ENCODE measurements at places on chromosomes 2 and 18.

DNA sequence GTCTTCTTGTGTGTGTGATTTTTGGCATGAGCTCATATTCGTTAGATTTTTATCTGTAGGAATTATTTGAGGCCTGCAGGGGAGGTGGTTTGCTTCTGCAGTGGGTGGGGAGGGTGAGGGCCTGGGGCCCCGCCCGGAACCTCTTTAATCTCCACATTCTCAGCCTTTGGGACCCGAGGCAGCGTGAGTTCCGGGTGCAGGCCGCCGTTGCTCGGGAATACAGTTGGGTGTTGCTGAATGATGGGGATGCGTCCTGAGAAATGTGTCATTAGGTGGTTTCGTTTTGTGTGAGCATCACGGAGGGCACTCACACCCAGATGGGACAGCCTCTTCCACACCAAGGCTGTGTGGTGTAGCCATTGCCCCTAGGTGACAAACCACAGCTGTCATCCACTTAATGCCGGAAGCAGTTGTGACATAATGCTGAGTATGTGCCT lies 13.7 kb upstream of the GAL3ST2 start:
- no peak for DNase-seq

DNA sequence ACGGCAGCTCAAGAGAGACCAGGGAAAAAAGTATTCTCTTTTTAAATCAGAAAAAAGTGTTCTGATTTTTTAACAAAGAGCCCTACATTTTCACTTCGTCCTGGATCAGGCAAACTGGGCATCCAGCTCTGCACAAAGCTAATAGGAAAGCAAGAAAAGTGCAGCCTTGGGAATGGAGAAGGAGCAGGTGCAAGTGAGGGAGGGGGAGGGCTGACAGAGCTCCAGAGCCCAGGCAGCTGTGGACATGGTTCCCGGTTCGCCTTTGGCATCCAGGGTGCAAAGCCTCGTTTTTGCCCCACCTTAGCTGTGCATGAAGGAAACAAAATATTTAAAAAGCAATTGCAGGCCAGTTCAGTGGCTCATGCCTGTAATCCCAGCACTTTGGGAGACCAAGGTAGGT lies 82.2 kb downstream of the FAM124B start:
- no peak for DNase-seq

DNA sequence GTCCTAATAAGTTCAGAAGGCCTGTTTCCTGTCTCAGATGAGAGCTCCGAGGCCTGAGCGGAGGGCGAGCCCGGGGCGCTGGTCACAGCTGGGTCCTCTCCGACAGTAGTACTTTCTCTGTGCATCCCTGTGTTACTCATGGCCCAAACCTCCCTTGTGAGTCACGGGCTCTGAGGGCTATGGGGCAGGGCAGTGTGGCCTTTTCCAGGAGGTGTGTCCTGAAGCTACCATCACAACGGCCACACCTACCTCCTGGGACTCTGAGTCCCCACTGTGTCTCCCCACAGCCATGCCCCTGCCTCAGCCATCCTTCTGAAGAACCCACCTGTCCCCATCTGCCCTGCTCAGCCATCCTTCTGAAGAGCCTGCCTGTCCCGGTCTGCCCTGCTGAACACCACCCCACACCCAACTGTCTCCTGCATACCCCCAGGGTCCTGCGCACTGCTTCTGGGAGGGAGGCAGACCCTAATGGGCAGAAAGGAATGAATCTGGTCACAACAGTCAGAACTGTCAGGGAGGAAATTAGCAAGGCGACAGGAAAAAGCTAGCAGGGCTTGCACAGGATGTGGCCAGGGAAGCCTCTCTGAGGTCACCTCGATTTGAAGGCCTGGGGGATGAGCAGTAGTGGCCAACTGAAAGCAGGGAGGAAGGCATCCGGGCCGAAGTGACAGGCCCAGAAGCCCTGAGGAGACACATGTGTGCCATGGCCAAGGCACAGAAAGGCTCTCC lies 145.4 kb upstream of the RIOK3 start:
- DNase-seq: no peak

DNA sequence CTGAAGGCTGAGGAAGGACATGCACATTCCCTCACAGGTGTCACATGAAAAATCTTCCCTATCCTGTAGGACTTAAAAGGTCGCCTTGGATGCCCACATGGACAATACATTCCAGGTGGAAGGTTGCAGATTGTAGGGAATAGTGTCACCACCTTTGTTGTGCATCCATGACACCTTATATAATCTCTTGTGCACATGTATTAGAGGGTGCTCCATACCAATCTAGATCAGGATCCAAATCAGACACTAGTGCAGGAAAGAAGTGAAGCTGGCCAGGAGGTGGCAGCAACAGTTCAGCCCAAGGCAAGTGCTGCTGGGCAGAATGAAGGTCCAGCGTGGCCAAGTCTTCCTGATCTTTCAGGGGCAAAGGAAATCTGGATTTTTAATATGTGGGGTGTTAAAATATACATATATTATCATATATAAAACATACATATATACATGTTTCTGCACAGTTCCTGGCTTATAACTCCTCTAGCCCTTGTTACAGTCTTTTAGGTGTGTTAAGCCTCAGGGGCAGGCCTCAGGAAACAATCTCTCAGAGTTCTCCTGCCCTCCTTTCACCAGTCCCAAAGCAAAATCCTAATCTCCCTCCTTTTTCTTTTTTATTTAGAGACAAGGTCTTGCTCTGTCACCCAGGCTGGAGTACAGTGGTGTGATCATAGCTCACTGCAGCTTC lies 16.6 kb downstream of the NIF3L1 start:
- DNase-seq: peak; percentile 74

DNA sequence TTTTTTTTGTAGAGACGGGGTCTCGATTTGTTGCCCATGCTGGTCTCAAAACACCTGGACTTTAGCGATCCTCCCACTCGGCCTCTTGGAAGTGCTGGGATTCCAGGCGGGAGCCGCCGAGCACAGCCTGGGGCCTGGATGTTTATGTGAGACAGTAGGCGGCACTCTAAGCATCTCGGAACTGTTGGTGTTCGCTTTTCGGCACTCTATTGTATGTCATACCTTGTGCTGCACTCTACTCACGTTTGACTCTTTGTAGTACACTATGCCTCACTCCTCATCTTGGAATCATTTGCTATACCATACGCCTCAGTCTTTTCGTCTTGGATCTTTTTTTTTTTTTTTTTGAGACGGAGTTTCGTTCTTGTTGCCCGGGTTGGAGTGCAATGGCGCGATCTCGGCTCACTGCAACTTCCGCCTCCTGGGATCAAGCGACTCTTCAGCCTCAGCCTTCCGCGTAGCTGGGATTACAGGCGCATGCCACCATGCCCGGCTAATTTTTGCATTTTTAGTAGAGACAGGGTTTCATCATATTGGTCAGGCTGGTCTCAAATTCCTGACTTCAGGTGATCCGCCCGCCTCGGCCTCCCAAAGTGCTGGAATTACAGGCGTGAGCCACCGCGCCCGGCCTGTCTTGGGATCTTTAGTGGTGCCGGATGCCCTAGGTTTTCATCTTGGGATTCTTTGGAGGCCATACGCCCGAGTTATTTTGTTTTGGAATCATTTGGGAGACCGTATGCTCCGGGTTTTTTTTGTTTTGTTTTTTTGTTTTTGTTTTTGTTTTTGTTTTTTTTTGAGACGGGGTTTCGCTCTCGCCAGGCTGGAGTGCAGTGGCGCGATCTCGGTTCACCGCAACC lies 24.2 kb upstream of the ZDBF2 start:
- no peak for DNase-seq

DNA sequence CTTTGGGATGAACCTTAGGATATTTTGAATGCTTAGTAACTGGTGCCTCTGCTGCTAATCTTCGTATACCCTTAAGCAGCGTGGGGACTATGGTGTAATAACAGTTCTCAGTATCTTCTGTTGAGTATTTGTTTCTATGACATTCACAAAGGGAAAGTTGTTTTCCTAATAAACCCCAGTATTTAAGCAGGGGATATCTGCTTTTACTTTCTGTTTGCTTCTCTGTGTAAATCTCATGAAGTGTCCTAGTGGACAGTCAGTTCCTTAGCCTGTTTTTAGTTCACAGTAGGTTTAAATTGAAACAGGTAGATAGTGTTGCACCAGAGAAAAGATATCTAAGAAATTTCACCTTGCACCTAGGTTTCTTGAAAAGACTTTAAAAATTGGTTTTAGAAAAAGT lies 14.9 kb downstream of the KIAA1328 start:
- no peak for DNase-seq

- DNase-seq: peak; percentile 48
Observed at GRCh38 chr2:224517963-224518362, 67.2 kb downstream of the CUL3 start.

DNA sequence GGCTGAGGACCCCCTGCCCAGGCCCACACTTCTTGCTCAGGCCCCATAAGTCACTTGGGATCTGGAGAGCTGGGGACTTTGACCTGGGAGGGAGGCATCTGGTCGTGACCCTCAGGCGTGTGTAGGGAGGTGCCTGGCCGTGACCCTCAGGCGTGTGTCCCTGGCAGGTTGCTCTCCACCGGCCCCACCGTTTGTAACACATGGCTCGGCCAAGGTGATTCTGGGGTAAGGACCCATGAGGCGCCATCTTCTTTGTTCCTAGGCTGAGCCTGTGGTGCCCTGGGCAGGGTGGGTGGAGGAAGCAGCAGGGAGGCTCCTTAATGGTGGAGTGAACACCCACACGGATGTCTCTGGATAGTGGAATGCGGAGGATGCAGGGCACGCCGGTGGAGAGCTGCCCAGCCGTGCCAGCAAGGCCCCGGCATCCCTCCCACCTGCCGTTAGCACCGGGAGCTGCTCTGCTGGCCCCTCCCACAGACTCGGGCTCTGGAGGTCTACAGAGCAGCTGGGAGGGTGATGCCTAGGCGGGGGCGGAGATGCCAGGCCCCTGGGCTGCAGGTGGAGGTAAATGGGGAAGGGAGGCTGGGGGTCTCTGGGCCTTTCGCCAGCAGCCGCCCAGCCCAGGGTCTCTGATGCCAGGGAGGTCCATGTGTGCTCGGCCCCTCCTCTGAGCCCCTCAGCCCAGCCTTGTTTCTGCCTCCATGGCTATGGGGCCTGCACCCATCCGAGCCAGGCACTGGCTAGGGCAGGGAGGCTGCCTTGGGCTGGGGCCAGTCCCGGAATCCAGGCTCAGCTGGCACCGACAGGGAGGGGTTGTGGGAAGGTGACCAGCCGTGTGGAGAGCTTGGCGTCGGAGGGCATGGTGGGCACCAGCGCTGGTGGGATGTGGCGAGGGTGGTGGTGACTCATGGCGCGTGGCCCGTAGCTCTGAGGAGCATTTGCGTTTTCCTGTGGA lies 1.1 kb upstream of the GAL3ST2 start:
- no peak for DNase-seq

- DNase-seq: no peak
Observed at GRCh38 chr2:20621366-20622295, 29.3 kb downstream of the HS1BP3 start.

- DNase-seq: no peak
Observed at GRCh38 chr2:127792805-127793204, 18.2 kb downstream of the WDR33 start.

GRCh38 chr2:41736586-41736985 lies 311.2 kb upstream of the PKDCC start:
- no peak for DNase-seq

GRCh38 chr18:37361335-37362157 lies 204.1 kb downstream of the CELF4 start:
- DNase-seq: no peak

- DNase-seq: no peak
Observed at GRCh38 chr2:56167616-56168562, 15.9 kb upstream of the CCDC85A start.

- DNase-seq: no peak
Observed at GRCh38 chr2:215107216-215108056, 31.0 kb downstream of the ABCA12 start.

DNA sequence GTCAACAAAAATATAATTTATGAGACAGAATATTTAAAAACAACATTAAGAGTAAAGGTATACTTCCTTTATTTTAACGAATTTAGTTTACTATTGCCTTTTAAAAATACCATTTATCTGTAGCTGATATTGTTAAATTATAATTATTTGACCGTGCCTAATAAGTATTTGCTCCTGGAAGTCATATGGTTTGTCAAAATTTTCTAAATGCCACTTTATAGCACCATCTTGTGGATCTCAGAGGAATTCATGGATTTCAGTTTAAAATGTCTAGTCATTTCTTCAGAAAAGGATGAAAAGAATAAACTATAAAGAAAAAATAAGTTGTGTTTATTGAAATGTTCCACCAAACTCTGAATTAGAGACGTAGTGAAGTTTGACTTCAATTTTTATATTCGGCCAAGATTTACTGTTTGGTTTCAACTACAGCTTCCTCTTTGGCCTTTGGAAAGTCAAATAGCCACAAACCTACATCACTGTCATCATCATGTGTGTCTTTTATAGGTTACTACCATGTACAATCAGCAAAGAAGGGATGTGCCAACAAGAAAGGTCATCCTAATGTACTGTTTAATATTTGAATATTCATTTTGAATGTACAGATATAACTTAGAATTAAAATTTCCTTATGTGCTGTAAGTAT lies 10.3 kb upstream of the FTCDNL1 start:
- peak; percentile 55 for DNase-seq

DNA sequence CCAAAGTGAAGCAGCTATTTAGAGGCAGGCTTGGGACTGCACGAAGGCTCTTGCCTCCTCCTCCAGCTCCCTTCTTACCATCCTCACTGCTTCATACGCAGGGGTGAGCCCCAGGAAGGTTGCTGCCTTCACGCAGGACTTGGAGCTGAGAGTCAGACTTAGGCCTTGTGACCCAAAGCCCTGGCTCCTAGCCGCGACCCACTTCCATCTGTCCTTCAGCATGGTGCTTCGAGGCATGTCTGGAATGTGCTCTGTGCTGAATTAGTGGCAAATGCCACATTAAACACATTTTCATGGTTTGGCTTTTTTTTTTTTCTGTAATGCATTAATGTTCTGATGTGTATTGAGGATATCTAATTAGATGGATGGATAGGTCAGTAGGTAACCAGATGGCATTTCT lies 37.5 kb downstream of the ITGB1BP1 start:
- no peak for DNase-seq

GRCh38 chr2:183926433-183926832 lies 671.9 kb upstream of the ZNF804A start:
- no peak for DNase-seq

DNA sequence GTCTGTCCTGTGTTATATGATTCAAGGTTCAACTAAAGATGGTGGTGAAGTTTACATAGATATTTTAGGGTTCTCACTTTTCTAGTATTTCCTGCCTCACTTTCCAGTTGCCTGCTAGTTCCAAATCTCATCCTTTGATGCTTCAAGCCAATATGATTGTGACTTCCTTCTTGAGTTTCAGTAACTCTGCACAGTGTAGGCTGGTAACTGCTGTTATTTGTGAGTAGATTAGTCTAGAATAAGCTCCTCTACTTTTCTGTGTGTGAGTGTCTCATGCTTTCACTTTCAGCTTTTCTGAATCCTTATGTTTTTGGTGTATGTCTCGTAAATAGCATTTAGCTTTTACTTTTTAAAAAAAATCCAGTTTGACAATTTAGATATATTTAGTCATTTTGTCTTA lies 42.6 kb downstream of the GALNT1 start:
- DNase-seq: no peak

DNA sequence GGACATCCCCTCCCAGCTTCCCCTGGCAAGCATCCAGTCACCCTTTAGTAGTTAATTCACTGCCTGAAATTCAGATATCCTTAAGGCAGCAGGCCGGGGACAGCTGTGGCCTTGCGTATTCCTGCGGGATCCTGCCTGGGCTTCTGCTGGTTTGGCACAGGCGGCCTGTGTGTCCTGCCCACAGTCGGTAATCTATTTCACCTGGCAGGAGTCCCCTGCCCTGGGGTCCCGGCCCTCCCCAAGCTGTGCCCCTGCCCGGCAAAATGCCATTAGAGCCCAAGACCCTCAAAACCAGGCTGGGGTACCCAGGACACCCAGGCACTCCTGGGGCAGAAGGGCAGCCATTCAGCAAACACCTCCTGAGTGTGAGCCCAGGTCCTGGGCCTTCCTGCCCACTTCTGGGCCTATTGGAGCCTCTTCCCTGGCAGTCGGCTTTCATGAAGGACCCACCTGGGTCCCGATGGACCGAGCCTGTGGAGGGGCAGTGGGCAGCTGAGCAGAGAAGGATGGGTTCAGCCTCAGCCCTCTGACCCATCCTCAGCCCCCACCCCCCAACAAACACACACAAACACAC lies 11.6 kb downstream of the CROCC2 start:
- DNase-seq: no peak

Measured in NAMALWA (cell line).